ENCODE measurements at places on chromosomes 13 and 19. TPM values are rescaled to one million over a fixed set of nuclear protein-coding genes. Genes with fewer than 3 reads are reported as not detected.
A peak's percentile ranks its signal among the peaks of the same experiment; 100 is the strongest.

DNA sequence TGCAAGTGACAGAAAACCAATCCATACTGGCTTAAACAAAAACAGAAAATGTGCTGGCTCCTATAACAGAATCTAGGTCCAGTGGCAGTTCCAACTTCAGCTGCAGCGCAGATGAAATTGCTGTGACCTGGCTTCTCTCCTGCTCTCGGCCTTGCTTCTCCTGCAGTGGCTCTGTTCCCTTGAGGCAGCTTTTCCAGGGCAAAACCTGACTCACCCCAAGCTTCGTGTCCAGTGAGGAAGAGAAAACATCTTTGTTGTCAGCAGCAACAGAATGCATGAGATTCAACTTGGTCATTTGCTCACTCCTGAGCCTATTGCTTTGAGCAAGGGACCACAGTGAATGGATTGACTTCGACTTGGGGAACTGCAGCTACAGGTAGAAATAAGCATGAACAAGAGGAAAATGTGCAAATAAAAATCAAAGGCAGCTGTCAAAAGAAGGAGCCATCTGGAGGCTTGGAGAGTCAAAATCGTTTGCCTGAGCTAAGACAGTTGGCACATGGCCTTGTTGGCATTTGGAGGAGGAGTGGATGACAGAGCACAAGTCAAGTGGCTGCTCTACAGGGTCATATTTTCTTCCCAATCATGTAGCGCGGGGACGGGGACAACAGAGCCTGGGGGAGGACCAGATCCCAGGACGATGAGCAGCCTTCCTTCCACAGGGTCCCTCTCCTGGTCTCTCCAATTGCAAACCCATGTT, 523.4 kb downstream of the FGF9 start:
- H3K36me3 ChIP-seq = no peaks in the 10 kb centered on the region
- H3K27ac ChIP-seq = no peak overlapping the region
- DNase-seq = no peak

GRCh38 chr13:83995930-83996329, 113.7 kb upstream of the SLITRK1 start:
- no peak overlapping the region for H3K27ac ChIP-seq
- H3K27me3 ChIP-seq = no peaks in the 10 kb centered on the region

The KIRREL2 gene
- 0.08 TPM for polyA plus RNA-seq

- H3K4me3 ChIP-seq = no peak overlapping the region
- H3K27me3 ChIP-seq = no peaks in the 10 kb centered on the region
- no peak overlapping the region for H3K27ac ChIP-seq
- H3K36me3 ChIP-seq = no peaks in the 10 kb centered on the region
- H3K4me1 ChIP-seq = peaks cover 2% of the 10 kb centered on the region
Measured at GRCh38 chr13:27110056-27110746, 61.4 kb downstream of the USP12 start.

GRCh38 chr19:40279761-40280607, 5.2 kb downstream of the AKT2 start:
- no peaks in the 10 kb centered on the region for H3K36me3 ChIP-seq
- no peak overlapping the region for H3K27ac ChIP-seq
- peak; percentile 66 for DNase-seq
- H3K4me3 ChIP-seq = no peak overlapping the region
- H3K4me1 ChIP-seq = no peaks in the 10 kb centered on the region

GRCh38 chr13:87684850-87685742, 13.9 kb downstream of the SLITRK5 start:
- H3K27ac ChIP-seq = no peak overlapping the region
- no peak overlapping the region for H3K4me3 ChIP-seq
- DNase-seq = no peak
- H3K4me1 ChIP-seq = no peaks in the 10 kb centered on the region
- H3K36me3 ChIP-seq = no peaks in the 10 kb centered on the region
- no peaks in the 10 kb centered on the region for H3K27me3 ChIP-seq

The ZGLP1 gene
- 22.4 TPM for polyA plus RNA-seq

All from aorta (tissue), 5 donors.